Airway epithelial cell (primary cell): ENCODE measurements at places on chromosomes 3 and 15. TPM values are rescaled to one million over a fixed set of nuclear protein-coding genes. Genes with fewer than 3 reads are reported as not detected.

The KBTBD13 gene
- not detected in 2 replicates for total RNA-seq

The DPPA4 gene
- not detected in 2 replicates for total RNA-seq

The CERS3 gene
- total RNA-seq = 12.2 and 14.1 TPM in 2 replicates

The SAMD7 gene
- total RNA-seq = not detected in 2 replicates

The GOLGA8Q gene
- total RNA-seq = not detected in 2 replicates

The OR5K2 gene
- not detected in 2 replicates for total RNA-seq

The PPM1M gene
- total RNA-seq = 0.65 and 0.99 TPM in 2 replicates

The PLSCR4 gene
- 0.14 TPM in 1 of 2 replicates, not detected in the other for total RNA-seq

The CCDC39 gene
- total RNA-seq = not detected in 2 replicates

The ABHD2 gene
- 33.1 and 43.4 TPM in 2 replicates for total RNA-seq

The STIMATE gene
- total RNA-seq = 11.9 and 13.8 TPM in 2 replicates

The WNT5A gene
- 9.6 and 17.0 TPM in 2 replicates for total RNA-seq

The CCR1 gene
- total RNA-seq = not detected in 2 replicates

The KLHL40 gene
- not detected in 2 replicates for total RNA-seq

The PTH1R gene
- total RNA-seq = not detected in 2 replicates

The RLBP1 gene
- total RNA-seq = not detected in 2 replicates

The RASL12 gene
- total RNA-seq = not detected in 2 replicates

The TTC23 gene
- total RNA-seq = 14.4 and 15.9 TPM in 2 replicates

The CCR9 gene
- not detected in 2 replicates for total RNA-seq

The GOLGA6L4 gene
- total RNA-seq = 0.42 and 0.46 TPM in 2 replicates

The CCDC80 gene
- 8.6 and 14.0 TPM in 2 replicates for total RNA-seq

The ADGRG7 gene
- not detected in 2 replicates for total RNA-seq

The ACTRT3 gene
- total RNA-seq = 1.7 and 1.9 TPM in 2 replicates

The MED12L gene
- 0.05 and 0.07 TPM in 2 replicates for total RNA-seq

The LINGO1 gene
- not detected in 2 replicates for total RNA-seq

The MEX3B gene
- total RNA-seq = 2.0 and 3.4 TPM in 2 replicates

The ZNF620 gene
- total RNA-seq = 0.33 and 2.0 TPM in 2 replicates

The ST3GAL6 gene
- 1.3 and 3.2 TPM in 2 replicates for total RNA-seq

The GOLGA6A gene
- total RNA-seq = not detected in 2 replicates

The ARMC8 gene
- total RNA-seq = 18.1 and 22.9 TPM in 2 replicates

The COL8A1 gene
- 5.6 and 6.8 TPM in 2 replicates for total RNA-seq

The TRAT1 gene
- total RNA-seq = not detected in 2 replicates

The BCL2A1 gene
- total RNA-seq = 0.35 and 2.0 TPM in 2 replicates

The ZNF385D gene
- total RNA-seq = 0.35 TPM in 1 of 2 replicates, not detected in the other

The UPK1B gene
- total RNA-seq = 179 and 199 TPM in 2 replicates

The PLSCR5 gene
- total RNA-seq = not detected in 2 replicates

The SLC22A14 gene
- total RNA-seq = not detected in 2 replicates

The TOMM70 gene
- total RNA-seq = 38.5 and 39.2 TPM in 2 replicates

The A4GNT gene
- not detected in 2 replicates for total RNA-seq

The C15orf62 gene
- 0.99 and 2.4 TPM in 2 replicates for total RNA-seq

The KCNMB2 gene
- not detected in 2 replicates for total RNA-seq

The INSYN1 gene
- total RNA-seq = 2.3 and 6.9 TPM in 2 replicates

The TLR9 gene
- total RNA-seq = 0.07 TPM in 1 of 2 replicates, not detected in the other

The CSK gene
- total RNA-seq = 22.9 and 41.9 TPM in 2 replicates

The ZNF662 gene
- 0.09 and 0.35 TPM in 2 replicates for total RNA-seq

The PLCH1 gene
- total RNA-seq = 0.23 and 0.49 TPM in 2 replicates

The IL5RA gene
- not detected in 2 replicates for total RNA-seq

The SERPINI2 gene
- total RNA-seq = not detected in 2 replicates

The ANKRD63 gene
- total RNA-seq = not detected in 2 replicates

The GPR149 gene
- total RNA-seq = not detected in 2 replicates

The FRMD5 gene
- 1.5 and 2.9 TPM in 2 replicates for total RNA-seq

The REC114 gene
- total RNA-seq = not detected in 2 replicates
